CD4-positive, alpha-beta T cell treated with Interleukin-17A for 1 hour (primary cell): ENCODE measurements at places on chromosomes 7 and 10.

DNA sequence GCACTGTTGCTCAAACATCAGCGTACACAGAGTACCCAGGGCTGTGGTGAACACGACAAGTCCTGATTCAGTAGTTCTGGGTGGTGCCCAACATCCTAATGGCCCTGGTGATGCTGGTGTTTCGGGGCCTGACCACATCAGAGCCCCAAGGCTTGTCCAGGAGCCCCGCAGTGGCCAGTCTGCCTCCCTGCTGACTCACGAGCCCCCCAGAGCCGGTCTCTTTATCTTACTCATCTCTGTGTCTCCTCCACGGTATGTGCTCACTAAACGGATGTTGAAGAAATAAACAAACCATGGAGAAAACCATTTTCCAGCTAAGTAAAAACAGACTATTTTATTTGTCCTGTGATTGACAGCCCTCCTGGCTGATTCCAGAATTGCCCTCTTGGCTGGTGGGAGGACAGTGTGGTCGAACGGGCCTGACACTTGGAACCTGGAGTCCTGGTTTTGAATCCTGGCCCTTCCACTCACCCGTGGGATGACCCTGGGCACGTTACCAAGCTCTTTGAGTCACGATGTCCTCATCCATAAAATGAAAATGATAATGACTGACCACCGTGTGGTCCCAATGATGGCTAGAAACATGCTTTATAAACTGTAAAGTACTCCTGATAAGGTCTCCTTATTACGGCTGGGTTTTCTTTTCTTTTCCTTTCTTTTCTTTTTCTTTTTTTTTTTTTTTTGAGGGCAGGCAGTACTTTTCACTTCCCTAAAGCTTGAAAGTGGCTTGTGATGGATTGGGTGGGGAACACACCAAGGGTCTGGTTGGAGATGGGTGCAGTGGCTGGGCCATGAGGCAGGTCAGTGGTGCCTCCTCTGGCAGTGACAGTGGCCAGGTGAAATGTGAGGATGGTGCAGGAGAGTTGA, 5.7 kb downstream of the HIP1 start:
- no peak for DNase-seq

GRCh38 chr7:33937871-33938270, 32.5 kb downstream of the BMPER start:
- DNase-seq: no peak

- DNase-seq: no peak
Measured at GRCh38 chr10:73655990-73656298, at the start of gene SYNPO2L. Gene SYNPO2L, minus strand, starts transcription at chr10:73656029. Its CDS starts 107 bp downstream, at chr10:73655922.

GRCh38 chr10:13922586-13922985, 335.8 kb downstream of the PRPF18 start:
- DNase-seq: no peak

DNA sequence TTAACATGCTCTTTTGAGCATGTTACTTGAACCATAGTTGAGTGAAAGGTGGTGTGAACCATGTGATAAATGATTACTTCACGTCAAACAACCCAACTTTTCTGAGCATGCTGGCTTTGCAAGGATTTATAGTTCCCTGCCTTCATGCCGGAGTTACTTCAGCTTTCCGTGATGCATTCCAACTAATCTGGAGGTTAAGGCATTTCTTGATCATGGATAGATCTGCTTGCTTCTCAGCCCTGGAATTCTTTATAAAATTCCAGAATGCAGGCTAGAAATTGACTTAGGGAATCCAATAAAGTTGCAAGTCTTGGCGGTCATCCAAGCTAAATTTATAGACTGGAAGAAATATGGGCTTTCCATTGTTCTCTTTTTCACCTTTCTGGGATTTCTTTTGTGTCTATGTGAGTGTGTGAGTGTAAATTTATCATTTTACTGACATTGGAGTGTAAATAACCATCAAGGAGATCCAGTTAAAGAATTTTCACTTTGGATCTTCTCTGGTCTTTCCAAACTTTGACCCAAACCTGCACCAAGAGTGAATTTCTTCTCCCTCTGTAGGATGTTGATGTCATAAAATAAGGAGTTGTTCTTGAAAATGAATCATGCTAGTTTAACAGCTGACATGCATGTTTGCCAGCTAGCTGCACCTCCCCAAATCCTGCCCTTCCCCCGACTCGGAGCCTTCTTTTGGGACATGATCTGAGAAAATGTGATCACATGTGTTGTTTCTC, 289.0 kb downstream of the TWIST1 start:
- DNase-seq: no peak

- no peak for DNase-seq
Measured at GRCh38 chr7:96645084-96645483, 64.6 kb downstream of the SEM1 start.

DNA sequence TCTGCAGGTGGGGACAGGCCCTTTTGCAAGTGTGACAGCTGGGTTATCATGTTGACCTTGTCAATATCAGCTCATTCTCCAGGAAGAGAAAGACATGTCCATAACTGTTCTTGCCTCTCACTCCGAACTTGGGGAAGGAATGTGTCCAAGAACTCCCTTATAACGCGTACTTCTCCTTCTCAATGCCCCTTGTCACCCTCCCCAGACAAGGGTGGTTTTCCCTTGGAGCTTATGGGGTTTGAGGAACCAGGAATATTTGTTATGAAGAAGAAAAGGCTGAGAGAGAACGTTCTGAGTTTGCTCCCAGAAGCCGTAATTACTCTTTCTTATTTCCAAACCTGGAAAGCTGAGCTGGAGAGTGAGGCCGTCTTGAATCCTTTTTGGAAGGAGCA, 77.4 kb downstream of the MKI67 start:
- DNase-seq: no peak

- no peak for DNase-seq
Measured at GRCh38 chr7:151793531-151793951, 83.4 kb downstream of the PRKAG2 start.

- DNase-seq: no peak
Measured at GRCh38 chr10:47079204-47079580, 168.0 kb downstream of the PTPN20 start.

DNA sequence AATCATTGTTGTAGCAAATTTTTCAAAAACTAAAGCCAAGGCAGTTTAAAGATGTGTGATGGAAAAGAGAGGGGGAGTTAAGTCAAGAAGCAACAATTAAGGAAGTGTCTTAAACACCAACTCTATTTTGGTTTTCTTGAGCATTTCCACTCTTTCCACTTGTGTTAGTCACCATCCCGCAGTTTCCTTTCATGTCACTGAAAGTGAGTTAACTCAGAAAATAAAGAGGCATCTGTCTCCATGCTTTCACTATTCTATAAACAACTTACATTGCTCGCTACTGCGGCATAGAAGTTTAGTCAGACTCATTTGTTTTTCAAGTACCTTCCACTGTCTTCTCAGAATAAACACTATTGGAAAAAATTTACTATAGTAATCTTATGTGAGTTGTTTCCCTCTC, 284.9 kb upstream of the SEMA3D start:
- DNase-seq: no peak

GRCh38 chr7:129438281-129438838, 4.1 kb downstream of the STRIP2 start:
- no peak for DNase-seq

GRCh38 chr10:119373294-119374102, 166.1 kb downstream of the GRK5 start:
- no peak for DNase-seq
